NCI-H2029 (cell line): ENCODE measurements at places on chromosomes 6 and 20.

DNA sequence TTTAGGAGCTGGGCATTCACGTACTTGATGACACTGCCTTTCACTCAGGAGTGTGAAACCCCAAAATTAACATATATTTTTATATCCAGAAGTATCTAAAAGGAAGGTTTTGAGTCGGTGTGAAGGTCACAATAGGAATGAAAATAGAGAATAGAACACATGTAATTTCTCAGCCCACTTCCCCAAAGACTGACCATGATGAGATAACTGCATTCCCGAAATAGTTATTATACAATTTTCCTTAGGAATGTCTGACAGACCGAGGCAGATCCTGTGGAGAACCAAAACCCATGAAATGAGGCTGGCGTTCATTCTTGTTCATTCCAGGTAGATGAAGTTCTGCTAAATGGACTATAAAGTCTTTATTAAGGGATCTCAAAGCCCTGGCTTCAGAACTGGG lies 10.3 kb downstream of the NSFL1C start:
- no peak for DNase-seq

DNA sequence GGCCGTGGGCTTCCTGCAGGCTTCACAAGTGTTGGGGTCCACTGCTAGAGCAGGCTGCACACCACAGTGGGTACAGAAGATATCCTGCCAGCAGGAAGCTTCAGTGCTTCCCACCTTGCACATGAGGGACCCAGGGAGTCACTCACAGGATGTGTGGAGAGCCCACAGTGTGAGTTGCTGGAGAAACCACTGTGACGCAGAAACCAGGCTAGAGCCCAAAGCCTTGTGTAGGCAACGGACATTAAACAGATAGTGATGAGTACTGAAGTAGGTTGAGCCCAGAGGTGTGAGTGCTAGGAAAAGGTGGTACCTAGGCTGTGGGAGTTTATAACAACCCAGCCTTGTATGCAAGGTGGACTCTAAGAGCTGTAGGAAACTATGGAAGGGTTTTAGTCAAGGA lies 18.9 kb upstream of the DEF6 start:
- DNase-seq: no peak

DNA sequence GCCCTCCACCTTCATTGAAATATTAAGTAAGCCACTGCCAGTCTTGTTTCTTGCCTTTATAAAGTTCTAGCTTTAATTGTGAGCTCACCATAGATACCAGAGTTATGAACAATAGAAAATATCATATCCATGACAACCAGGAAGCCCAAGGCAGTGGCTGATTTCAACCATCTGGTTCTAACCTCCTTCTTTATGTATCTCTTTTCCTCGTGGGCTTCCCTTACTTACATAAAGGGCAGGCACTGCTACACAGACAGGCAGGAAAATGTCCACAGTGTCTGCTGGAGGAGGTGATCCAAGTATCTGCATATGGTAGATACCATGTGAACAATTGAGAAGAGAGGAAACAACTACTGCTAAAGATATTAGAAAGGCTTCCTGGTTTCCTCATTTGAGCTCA lies 65.2 kb upstream of the PRND start:
- no peak for DNase-seq

DNA sequence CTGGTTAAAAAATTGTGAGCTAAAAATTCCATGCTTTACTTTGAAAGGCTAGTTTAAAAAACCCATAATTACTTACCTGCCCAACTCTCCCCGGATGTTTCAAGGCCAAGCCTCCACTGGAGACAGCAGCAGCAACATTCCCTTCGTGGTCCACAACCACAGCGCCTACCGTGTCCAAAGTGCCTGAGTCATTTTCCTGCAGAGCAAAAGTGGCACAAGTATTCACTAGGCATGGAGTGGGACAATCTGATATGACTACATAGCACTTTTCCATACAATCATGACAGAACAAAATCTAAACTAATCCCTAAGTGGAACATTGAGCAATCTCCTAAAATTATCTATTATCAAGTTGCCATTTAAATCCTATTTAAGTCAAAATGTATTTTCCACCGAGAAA lies 104.8 kb downstream of the TASP1 start:
- DNase-seq: no peak

DNA sequence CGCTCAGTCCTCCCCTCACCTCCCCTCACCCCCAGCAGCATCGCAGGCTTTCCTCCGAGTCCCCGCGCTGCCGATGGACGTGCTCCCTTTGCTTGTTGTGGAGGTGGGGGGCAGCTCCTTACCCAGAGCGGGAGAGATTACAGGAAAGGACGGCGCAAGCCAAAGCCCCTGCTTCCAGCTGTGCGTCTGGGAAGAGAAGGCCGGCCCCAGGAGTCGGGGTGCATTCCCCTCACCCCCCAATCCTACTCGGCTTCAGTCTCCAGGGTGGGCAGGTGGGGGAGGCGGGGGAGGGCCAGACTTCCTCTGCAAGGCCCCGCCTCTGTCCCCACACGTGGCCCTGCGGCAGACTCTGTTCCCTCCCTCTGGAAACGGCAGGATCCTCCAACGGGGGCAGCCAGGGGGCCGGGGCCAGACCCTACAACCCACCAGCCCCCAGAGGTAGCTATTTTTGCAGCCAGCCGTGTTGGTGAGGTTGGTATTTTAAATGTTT lies 43.6 kb downstream of the NTSR1 start:
- DNase-seq: no peak

GRCh38 chr6:19083801-19084200 lies 696.7 kb downstream of the RNF144B start:
- DNase-seq: no peak

DNA sequence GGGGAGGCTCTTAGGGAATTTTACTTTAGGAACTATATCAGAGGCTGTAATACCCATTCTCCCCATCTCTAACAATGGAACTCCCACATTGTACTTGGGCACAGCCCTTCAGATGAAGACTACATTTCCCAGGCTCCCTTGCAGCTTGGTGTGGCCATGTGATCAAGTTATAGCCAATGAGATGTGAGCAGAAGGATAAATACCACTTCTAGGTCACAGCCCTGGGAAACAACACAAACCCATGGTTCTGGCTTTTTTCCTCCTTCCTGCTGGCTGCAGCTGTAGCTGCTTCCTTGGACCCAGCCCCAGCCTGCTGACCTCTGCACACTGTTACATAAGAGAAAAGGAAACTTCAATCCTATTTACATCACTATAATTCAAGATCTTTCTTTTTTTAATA lies 445.9 kb upstream of the JARID2 start:
- peak; percentile 83 for DNase-seq

GRCh38 chr6:166588691-166589336 lies 2.3 kb upstream of the RAMACL start:
- no peak for DNase-seq

- DNase-seq: no peak
These were observed 7.0 kb downstream of the MICAL1 start for GRCh38 chr6:109448615-109449014.

- DNase-seq: no peak
These were observed 104.2 kb upstream of the CNKSR3 start for GRCh38 chr6:154614641-154615040.

- peak; percentile 55 for DNase-seq
These were observed 57.8 kb downstream of the SLC2A10 start for GRCh38 chr20:46767127-46767761.

DNA sequence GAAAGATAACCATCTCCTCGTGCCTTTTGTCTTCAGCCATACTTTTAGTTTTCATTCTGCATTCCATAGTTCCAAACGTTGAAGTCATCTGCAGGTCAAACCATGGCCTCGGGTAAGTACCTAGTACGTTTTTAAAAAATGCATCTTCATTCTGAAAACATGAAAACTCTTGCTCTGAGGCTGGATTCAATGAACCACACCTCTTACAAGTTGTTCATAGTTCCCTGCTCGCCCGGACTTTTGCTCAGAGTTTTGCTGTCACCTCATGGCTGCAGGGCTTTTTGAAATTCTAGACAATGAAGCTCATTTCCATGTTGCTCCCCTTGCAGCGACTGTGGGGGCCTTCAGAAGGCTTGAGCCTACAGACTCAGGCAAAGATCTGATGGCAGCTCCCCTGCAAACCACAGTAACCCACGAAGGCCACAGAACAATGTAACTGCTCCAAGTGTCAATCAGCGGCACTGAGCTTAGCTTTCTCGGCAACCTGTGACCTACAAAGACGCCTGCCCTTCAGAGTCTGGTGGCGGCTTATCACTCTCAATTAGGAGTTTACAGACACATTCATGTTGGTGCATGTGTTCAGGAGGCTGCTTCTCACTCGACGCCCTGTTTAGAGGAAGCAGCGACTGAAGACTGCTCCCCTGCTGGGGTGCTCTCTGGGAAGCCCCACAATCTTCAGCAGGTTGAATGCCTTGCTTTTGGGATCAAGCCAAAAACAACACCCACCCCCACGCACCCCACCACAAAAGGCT lies 61.2 kb downstream of the FOXC1 start:
- no peak for DNase-seq

DNA sequence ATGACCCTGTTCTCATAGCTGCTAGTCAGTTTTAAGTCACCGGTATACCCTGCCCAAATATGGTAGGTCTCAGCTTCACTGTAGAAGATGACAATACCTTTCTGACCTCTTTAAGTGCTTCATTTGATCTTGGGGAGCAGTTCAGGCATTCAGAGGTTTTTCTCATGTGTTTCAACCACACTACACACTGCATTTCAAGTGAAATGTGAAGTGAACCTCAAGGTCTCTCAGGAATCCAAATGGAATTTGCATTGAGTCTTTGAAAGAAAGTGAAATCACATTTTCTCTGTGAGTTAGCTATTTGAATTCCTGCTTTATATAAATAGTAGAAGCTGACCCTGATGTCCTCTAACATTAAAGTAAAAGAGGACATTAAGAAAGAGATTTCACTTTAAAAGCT lies 461.6 kb downstream of the ADGRB3 start:
- DNase-seq: no peak

GRCh38 chr6:154363821-154364220 lies 7.2 kb upstream of the IPCEF1 start:
- DNase-seq: no peak

GRCh38 chr6:15366003-15366535 lies 120.2 kb downstream of the JARID2 start:
- DNase-seq: peak; percentile 8

DNA sequence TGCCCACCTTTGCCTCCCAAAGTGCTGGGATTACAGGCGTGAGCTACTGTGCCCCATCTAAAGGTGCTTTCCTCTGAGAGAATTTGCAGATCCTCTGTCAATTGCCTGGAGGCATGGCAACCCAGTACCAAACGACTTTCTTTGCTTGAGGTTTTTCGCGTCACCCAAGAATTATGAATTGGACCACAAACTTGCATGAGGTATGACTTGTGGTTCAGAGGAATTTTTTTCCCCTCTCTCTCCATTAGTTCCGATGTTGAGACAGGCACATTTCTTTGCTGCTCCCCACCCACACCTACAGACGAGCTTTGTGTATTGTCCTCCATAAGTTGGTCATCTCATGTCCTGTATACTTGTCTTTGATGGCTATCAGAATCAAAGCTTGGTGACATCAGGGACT lies 11.8 kb upstream of the SCAF8 start:
- no peak for DNase-seq
